Stimulated activated CD4-positive, alpha-beta T cell treated with anti-CD3 and anti-CD28 coated beads, Interleukin-1b, Interleukin-23, amount 100 ng/mL, for 24 hours (primary cell): ENCODE measurements at places on chromosomes 2 and 18.

DNA sequence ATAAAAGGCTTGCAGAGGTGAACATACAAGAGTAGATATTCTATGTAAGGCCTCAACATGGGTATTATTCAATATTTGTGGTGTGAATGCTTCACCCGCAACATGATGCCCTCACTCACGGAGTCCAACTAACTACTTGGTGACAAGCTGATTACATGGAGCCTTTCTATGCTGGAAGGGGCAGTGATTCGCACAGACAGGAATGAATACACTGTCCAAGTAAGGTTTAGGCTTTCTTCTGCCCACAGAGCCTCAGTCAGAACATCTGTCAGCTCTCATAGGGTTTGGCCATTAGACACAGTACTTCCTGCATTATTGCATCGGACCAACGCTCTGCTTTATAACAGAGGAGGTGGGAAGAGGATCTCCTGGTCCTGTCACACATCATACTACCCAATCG is 80.3 kb upstream of the SLC35G4 start:
- no peak for DNase-seq

GRCh38 chr2:217609952-217610351 is 392.8 kb downstream of the TNS1 start:
- no peak for DNase-seq

GRCh38 chr2:106085181-106085940 is 108.7 kb downstream of the UXS1 start:
- DNase-seq, result no peak

GRCh38 chr2:172288603-172289002 is 138.8 kb upstream of the ITGA6 start:
- no peak for DNase-seq

DNA sequence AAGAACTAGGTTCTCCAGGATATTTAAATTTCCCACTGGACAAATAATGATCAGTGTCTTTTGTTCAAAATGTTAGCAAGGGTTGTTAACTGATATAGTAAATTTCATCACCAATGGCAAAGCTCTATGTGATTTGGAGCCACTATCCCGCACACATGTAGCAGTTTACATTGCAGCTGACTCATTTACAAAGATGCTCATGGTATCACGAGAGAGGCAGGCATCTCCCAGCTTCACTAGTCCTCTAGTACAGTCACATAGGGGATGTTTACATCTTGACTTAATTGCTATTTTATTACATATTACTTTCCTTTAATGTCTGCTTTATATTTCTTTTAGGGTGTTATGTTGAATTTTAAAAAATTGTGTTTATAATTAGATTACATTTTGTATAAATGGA is 30.7 kb downstream of the KCNE4 start:
- DNase-seq, result no peak

DNA sequence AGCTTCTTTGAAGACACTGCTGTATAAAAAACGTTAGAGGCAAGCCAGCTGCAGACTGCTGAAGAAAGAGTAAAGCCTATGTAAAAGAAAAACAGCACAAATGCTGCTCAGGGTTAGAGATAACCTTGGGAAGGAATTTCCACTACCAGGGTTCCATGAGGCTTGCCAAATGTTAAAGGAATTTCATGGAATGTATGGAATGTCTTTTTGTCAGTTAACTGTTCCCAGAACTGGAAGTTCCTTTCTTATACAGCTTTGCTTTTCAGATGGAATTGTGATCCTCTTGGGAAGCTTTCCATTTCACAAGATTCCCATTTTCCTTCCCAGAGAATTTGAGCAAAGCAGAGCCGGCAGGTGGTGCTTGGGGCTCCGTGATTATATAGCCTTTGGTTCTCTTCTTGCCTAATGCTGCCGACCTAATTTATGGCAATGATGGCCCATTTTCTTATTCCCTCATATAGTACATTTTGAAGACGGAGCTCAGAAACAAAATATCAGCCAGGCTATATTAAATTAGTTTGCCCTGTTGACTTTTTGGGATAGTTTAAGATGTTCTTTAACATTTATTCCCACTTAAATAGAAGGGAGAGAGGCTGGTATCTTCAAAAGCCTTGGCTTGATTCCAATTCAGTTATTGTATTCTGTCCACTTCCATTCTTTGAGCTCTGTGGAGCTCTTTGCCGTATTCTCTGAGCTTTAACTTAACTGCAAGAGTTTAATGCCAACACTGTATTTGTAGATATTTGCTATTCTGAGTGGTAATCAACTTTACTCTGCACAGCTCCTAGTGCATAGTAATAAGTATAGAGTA is 162.3 kb downstream of the PHLPP1 start:
- DNase-seq, result no peak
